ENCODE measurements at places on chromosomes 7 and 10.

- DNase-seq, result no peak
These were observed 432.2 kb downstream of the CNTNAP2 start for GRCh38 chr7:146548816-146549215.

- DNase-seq, result no peak
These were observed 837.7 kb downstream of the REEP3 start for GRCh38 chr10:64358907-64359306.

- no peak for DNase-seq
These were observed 214.6 kb upstream of the ZNF32 start for GRCh38 chr10:43863270-43863669.

DNA sequence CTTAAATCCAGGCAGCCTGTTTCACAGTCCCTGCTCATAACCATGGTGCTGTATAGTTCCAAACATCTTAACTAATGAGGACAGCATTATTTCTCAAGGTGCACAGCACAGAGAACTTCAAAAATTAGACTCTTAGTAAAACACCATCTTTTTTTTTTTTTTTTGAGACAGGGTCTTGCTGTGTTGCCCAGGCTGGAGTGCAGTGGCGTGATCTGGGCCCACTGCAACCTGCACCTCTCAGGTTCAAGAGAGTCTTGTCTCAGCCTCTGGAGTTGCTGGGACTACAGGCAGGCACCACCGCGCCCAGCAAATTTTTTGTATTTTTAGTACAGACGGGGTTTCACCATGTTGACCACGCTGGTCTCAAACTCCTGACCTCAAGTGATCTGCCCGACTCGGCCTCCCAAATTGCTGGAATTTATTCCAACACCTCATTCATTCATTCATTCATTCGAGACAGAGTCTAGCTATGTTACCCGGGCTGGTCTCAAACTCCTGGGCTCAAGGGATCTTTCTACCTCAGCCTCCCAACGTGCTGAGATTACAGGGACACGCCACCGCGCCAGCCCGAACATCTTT is 507 bp upstream of the TMEM254 start:
- DNase-seq, result no peak

GRCh38 chr7:20232848-20233247 is 15.7 kb upstream of the MACC1 start:
- DNase-seq, result no peak

DNA sequence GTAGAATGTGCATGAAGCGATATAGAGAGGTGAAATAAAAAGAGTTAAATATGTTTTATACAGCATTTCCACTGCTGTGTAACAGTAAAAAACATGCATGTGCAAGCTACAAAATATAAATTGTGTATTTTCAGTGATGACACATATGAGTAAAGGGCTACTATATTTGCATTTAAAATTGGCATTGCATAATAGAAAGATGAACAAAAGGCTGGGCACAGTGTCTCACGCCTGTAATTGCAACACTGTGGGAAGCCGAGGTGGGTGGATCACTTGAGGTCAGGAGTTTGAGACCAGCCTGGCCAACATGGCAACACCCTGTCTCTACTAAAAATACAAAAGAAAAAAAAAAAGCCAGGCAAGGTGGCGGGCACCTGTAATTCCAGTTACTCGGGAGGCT is 79.8 kb upstream of the CCDC71L start:
- DNase-seq, result no peak

DNA sequence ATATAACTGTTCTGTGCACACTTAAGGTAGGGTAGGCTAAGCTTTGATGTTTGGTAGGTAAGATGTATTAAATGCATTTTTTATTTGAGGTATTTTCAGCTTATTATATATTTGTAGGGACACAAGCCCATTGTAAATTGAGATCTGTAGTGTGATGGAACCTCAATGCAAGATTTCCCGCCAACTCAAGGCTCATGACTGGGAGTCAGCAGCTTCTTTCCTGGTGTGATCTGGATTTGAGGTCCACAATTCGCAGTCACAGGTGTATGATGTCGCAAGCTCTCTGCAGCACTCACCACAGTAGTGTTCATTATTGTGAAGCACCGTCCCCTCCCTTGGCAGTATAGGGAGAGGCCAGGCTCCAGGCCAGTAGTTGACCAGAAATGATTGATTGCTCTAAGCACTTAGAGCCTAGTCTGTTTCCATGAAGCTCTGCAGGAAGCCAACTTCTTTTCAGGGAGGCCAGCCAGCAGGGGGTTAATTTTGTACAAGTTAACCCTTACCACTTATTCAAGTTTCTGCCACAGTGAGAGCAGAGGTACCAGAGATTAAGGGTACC is 54.9 kb downstream of the SEM1 start:
- DNase-seq, result no peak

GRCh38 chr10:76296957-76297356 is 865.5 kb downstream of the LRMDA start:
- no peak for DNase-seq
